ENCODE measurements at places on chromosomes 16 and 17.
A peak's percentile ranks its signal among the peaks of the same experiment; 100 is the strongest.

- no peak for DNase-seq
These were observed 15.0 kb upstream of the RGS9 start for GRCh38 chr17:65121916-65122806.

DNA sequence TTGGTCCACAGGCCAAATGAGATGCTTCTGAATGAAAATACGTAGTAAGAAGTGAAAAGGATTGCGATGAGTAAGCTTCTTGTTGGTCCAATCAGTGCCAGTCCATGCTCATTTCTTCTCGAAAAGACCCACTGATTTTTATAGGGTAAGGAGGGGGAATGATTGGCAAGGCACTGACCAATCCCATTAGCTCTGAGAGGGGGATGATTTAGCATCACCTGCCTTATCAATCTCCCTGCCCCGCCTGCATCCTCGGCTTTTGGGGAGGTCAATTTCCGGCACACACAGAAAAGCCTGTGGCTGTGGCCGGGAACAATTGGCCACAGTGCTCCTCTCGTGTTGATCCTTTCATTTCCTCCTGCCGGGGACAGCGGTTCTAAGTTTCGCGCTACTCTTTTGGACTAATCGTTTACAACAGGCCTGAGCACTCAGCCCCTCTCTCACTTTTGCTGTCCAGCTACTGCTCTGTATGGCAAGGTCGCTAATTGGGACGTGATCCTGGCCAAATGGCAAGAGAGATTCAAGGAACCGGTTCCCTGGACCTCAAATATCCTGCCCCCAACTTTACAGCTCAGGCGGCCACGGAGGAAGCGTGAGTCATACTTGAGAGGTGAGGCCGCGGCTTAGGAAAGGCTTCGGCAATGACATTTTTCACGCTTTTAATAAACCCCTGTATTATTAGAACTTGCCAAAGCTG, 43.1 kb downstream of the TBX4 start:
- DNase-seq, result no peak

DNA sequence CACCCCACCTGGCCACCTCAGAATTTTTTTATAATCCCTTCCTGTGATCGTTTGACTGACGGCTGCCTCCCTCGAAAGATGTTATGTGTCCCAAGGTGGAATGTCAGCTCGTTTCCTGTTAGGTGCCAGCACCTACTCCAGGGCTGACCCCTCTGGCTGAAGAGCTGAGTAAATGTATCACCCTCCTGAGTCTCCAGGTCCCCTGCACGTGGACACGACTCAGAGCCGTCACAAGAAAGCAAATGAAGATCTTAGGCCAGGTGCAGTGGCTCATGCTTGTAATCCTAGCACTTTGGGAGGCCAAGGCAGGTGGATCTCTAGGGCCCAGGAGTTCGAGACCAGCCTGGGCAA, 273.2 kb downstream of the C16orf95 start:
- DNase-seq, result no peak

GRCh38 chr17:67438667-67439066, 61.6 kb downstream of the PITPNC1 start:
- no peak for DNase-seq

DNA sequence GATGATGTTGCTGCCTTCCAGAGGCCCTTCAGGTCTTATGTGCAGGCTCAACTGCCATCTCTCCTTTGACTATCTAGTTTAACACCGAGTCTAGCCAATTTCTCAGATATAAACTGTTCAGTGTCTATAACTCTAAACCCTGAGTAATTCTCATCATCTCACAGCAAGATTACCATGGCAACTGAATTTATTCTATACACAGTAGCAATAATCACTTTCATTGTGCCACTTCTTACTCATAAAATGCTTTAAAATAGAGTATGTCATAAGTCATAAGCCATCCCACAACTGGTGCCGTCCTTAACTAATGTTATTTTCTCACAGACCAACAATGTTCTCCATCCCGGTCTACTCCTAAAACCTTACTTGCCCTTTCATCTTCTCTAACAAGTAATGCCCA, 45.0 kb downstream of the SYNRG start:
- no peak for DNase-seq

DNA sequence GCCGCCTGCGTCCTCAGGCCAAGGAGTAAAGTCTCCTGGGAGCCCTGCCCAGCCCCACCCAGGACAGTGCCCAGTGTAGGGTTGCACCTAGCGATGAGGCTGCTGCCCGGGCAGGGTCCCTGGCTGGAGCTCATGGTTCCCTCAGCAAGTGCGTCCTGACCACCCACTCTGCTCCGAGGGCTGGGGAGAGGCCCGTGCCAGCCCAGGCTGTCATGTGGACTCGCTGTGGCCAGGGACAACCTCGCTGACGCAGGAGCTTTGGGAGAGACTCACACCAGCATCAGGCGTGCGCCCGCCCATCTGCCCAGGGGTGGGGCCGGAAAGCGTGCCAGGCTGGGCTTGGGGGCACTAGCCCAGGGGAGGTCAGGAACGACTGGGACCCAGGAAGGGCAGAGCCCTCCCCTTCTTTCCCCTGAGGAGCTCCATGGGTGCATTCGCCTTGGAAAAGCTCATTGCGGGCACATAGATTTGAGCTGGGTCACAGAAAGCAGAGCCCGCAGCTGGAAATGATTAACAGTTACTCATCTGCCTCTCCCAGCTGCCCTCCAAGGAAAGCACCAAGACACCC, 19.7 kb downstream of the DPEP1 start:
- DNase-seq, result no peak

DNA sequence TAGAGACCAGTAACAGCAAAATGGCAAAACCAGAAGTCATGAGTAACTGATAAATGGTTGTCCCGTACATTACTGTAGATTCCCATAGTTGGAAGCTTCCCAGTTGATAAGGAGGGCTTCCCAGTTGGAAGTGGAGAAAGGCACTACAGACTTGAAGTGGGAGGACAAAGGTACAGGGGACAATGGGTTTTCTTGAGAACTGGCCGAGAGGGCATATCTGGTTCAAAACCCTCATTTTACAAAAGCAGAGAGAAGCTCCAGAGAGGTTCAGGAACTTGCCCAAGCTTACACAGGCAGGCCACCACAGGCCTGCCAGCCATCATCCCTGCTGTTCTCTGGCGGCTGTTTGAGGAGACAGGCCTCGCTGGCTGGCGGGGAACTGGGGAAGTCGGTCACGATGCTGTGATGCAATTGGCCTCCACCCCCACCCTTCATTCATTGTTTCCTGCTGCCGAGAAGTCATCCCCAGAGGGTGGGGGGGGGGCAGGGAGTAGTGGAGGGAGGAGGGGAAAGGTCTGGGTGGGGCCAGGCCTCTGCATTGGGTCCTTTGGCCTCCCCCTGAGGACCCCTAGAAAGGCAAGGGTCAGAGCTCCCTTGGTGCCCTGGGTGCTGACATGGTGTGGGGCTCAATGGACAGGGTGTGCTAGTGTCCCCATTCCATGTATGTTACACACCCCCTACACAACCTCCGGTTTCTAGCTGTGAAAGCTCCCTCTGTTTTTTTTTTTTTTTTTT, 3.0 kb downstream of the UBALD2 start:
- DNase-seq, result no peak

GRCh38 chr17:64599187-64599676, 62.9 kb downstream of the SMURF2 start:
- DNase-seq, result no peak

DNA sequence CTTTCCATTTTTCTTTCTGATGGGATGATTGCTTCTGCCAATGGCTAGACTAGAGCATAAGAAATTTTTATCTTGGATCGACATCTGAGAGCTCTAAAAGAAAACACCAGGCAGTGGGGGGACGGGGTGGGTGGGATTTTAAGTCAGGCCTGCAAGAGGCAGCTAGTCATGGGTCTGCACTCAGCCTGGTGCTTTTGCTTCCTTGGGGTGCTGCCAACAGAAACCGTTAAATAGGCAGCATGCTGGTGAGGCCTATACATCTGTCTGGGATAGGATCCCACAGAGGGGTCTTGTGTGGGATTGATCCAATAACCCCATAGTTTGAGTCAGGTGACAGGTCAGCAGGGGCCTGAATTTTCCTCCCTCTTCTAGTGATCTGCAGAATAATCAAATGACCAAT, 26.9 kb downstream of the ZNRF1 start:
- no peak for DNase-seq

DNA sequence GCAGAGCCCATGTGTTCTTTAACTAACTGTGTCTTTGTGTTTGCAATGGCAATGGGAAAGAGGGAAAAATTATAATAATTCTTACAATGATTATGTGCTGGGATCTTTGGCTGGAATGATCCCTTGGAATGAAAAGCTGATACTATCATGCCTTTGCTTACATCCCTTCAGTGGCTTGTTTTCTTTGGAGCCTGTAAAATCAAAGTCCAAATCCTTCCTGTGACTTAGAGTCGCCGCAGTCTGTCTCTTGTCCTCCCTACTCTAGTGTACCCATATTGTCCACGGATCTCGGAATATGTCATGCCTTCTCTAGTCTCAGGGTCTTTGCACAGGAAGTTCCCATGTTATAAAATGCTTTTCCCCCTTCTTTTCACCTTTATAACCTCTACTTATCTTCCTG, 111.7 kb upstream of the MAF start:
- no peak for DNase-seq

DNA sequence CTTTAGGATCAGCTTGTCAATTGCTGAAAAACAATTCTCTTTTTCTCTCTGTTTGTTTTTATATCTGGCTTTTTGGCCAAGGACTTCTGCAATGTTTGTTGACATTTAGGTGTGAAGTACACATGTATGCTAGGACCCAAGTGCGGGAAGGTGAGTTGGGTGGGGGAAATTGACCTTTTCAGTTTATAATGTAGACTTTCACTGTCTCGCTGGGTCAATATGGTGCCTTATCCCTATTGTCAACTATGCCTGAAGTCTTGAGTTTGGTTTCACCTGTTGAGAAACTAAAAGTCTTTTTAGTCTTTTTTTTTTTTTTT, 9.5 kb downstream of the WWP2 start:
- no peak for DNase-seq

- DNase-seq, result no peak
These were observed 12.1 kb upstream of the ZFHX3 start for GRCh38 chr16:73059779-73060615.

DNA sequence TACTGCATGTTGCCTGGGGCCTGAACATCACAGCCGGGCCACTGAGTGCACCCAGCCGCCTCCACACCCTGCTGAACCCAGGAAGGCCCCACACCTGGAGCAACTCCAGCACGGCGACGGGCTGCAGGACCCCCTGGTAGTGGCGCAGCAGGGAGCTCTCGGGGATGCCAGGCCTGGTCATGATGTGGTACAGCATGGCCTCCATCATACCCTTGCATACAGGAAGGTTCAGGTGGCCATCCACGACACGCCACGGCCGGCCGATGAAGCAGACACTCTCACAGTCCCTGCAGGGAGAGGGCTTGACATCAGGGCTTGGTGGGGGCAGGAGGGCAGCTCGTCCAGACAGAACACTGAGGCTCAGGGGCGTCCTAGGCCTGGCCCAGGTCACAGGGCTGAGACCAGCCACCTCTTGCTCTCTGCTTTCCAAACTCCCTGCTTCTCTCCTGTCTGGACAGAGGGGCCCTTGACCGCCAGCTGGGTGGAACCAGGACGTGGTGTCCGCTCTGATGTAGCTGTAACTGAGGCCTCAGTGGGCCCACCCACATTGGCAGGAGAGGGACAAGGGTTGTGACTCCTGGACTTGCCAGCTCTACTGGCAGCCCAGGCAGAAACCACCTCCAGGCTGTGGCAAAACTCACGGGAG, 60.3 kb downstream of the IL21R start:
- no peak for DNase-seq

DNA sequence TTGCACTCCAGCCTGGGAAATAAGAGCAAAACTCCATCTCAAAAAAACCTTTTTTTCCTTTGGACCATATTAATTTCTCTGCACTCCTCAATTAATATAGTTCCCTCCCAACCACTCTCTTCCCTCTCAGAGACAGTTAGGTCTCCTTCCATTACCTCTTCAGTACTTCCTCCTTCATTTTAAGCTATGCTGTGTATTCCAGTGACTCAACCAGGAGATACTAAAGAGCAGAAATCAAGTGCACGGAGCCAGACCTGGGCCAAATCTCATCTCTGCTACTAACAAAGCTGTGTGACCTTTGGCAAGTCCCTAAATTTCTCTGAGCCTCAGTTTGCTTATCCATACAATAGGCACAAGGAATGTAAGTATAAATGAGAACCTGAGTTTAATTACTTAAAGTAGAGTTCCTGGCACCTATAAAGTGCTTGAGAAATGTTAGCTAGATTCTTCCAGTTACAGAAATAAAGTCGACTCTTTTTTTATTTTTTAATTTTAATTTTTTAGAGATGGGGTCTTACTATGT, 8.5 kb downstream of the PECAM1 start:
- no peak for DNase-seq

DNA sequence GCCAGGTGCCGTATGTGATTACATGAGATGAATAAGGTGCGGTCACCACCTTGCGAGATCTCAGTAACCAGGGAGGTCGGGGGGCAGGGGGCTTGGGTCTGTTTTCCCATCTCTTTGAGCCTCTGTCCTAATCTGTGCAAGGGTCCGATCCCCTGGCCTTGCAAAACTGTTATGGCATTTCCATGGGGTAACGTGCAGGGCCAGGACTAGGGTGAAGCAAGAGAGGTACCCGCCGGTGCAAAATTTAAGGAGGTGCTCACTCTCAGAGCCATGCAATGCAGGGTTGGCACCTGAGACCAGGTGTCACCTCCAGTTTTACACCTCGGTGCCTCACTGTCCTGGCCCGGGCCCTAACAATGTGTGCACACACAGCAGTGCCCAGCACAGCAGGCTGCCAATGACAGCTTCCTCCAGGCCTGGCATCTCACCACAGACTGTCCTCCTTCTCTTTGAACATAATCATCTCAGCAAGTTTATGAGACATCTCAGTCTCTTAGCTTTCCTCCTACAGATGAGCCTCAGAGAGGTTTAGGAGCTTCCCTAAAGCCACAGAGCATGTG, 43.6 kb downstream of the C16orf95 start:
- no peak for DNase-seq

- DNase-seq, result no peak
These were observed 17.7 kb upstream of the RMI2 start for GRCh38 chr16:11327277-11328171.

GRCh38 chr16:50467943-50468748, 80.0 kb upstream of the NKD1 start:
- DNase-seq, result no peak

- peak; percentile 5 for DNase-seq
These were observed at the start of gene NRN1L for GRCh38 chr16:67884684-67885083. TSS of gene NRN1L (plus strand) at chr16:67884885. CDS start at chr16:67884904, 19 bp downstream.

DNA sequence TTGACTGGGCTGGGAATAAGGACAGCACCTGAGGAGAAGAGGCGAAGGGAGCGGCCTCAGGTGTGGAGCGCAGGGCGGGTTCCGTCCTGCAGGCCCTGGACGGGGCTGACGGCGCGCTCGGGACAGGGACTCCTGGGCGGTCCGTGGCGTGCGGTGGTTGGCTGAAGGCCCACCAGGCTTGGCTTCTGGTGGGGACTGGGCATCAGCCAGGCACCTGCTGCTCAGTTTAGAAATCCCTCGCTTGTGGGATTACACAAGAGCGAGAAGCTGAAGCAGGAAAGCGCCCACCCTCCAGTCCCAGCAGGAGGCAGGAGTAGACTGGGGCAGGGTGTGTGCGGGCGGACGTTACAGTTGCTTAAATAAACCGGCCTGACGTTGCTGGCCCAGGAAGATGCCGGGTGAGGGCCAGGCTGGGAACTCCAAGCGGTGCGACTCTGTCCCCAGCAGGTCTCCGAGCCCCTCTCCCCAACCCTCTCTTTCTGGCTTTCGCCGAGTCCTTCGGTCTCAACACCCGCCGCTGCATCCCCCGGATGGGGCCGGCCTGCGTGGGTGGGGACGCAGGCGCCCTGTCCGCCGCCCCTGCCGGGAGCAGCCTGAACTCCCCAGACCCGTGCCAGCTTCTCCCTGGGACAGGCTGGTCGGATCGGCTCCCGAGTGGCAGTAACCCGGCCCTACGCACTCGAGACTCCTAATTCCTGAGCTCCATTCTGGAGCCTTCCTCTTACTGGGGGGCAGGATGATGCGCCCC, 639 bp downstream of the MIF4GD start:
- no peak for DNase-seq

- no peak for DNase-seq
These were observed 21.3 kb upstream of the CDH15 start for GRCh38 chr16:89150090-89150835.

All from NCI-H1436 treated with DMSO at 0.1 percent for 48 hours (cell line).